Stimulated activated CD8-positive, alpha-beta memory T cell treated with anti-CD3 and anti-CD28 coated beads, Interleukin-4, amount 100 ng/mL, for 48 hours (primary cell): ENCODE measurements at places on chromosomes 7 and 10.
A peak's percentile ranks its signal among the peaks of the same experiment; 100 is the strongest.

DNA sequence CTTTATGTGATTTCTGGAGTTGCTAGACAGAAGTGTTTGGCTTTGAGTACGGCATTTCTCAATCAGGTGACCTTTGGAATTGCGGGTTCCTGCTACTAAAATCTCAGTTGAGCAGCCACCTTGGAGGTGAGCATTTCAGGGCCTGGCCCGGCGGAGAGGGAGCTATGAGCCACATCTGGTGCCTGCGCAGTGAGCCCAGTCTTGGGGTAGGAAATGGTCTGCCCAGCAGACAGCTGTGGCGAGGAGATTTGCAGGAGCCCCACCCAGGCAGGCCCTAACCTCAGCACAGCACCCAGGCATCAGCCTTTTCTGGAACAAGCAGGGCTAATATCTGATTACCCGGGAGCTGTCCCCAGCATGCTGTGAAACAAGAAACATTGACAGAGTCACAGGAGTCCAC, 547.9 kb upstream of the FOXK1 start:
- no peak for DNase-seq

DNA sequence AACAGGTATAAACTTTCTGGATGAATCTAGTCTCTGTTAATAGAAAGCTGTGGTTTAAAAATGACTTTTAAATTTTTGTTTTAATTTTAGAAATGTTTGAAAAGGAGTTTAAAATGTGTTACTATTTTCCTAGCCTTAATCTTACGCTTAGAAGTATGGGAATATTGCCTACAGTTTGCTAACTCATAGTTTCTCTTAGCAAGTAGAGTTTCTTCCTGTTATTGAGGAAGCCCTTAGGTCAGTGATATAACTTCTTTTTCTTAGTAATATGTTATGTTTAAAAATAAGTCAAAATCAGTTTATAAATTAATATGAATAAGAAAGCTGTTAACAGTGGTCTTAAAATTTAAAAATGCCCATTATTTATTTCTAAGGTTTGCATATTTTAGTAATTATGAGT, 3.1 kb downstream of the STARD3NL start:
- DNase-seq, result no peak

DNA sequence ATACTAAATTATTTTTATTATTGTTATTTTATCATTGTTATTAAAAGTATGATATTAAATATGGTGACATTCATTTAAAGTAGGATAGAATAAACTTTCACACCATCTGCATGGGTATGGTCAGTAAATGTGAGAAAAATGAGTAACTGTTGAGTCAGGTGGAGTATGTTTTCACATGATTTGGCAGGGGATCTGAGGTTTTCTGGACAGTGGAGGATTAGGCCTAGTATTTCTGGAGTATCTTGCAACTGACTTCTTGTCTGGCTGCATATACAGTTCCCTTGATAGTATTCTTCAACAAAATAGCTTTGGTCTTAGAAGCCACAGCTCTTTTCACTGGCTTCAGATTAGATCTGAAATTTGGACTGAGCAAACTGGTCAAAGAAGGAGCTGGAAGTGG, 54.5 kb downstream of the GBF1 start:
- no peak for DNase-seq

GRCh38 chr10:128776673-128777252, 650.5 kb upstream of the MKI67 start:
- no peak for DNase-seq

- peak; percentile 5 for DNase-seq
Measured at GRCh38 chr7:2965301-2965700, 78.4 kb downstream of the CARD11 start.

- DNase-seq, result no peak
Measured at GRCh38 chr7:31079126-31079823, 27.2 kb downstream of the ADCYAP1R1 start.

DNA sequence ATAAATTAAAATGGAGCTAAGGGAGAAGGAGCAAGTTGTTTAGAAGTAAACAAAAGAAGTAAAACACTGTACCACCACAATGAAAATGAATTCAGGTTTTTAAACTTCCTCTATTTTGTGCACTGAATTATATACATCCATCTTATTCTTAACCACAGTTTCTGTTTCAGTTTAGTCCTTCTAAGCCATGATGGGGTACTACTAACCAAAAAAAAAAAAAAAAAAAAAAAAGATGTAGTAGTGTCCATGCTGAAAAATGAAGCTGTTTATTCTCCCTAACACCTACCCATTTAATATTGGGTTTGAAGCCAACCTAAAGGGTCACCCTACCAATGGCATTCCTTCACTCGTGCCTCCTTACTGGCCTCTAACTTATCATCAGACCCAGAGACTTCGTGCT, 3.4 kb upstream of the BMPR1A start:
- no peak for DNase-seq

DNA sequence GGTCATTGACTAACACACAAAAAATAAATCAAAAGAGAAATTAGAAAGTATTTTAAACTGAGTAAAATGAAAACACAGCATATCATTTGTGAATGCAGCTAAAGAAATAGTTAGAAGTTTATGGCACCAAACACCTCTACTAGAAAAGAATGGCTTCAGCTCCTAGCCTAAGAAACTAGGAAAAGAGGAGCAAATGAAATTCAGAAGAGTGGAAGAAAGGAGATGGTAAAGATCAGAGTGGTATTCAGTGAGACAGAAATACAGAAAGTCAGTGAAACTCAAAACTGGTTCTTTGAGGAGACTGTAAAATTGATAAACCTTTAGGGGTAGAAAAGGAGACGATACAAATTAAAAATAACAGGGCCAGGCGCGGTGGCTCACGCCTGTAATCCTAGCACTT, 2.7 kb downstream of the EXOC6 start:
- DNase-seq, result no peak

DNA sequence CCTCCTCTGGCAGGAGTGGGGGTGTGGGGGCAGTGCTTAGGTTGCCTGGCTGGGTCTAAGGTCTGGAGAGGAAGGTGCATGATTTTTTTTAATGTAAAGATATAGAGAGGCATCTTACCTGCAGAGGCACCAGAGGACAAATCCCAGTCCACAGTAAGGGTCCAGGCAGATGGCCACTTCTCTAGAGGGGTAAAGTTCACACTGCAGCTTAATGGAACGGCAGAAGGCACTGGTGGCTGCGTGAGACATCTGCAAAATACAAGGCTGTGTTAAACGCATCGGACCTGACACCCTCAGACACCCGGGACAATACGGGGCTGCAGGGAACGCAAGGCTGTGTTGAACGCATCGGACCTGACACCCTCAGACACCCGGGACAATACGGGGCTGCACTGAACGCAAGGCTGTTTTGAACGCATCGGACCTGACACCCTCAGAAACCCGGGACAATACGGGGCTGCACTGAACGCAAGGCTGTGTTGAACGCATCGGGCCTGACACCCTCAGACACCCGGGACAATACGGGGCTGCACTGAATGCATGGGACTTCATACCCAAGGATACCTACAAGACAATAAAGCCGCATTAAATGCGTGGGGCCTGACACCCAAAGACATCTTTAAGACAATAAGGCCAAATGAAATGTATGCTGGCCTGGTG, 206.0 kb downstream of the ZMYND11 start:
- DNase-seq, result no peak

DNA sequence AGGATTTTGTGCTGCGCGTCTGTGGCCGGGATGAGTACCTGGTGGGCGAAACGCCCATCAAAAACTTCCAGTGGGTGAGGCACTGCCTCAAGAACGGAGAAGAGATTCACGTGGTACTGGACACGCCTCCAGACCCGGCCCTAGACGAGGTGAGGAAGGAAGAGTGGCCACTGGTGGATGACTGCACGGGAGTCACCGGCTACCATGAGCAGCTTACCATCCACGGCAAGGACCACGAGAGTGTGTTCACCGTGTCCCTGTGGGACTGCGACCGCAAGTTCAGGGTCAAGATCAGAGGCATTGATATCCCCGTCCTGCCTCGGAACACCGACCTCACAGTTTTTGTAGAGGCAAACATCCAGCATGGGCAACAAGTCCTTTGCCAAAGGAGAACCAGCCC, 3.3 kb downstream of the PIK3CG start:
- no peak for DNase-seq

DNA sequence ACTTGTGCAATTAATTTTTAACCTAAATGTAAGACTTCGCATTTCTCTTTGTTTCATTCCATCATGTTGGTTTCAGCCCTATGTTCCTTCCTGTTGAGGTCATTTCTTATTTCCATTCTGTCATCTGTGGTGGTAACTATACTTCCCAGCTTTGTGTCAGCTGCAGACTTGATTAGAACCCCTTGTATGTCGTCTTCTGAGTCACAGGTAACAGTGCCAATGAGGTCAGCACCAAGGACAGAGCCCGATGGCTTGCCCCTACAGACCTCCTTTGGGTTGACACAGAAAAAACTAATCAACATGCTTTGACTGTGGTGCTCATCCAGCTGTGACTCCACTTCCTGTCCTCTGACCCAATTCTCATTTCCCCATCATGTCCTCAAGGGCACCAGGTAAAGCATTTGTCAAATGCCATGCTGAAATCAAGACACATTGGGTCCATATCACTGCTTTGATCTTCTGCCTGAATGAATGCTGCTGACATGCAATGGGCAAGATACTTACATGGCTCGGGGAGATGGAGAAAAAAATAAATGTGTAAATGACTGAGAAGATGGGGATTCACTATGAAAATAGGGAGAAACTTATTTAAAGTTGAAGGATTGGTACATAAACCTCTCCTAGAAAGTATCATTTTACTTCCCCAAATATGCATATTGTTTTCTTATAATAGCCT, 25.6 kb upstream of the CRTAC1 start:
- DNase-seq, result peak; percentile 53

DNA sequence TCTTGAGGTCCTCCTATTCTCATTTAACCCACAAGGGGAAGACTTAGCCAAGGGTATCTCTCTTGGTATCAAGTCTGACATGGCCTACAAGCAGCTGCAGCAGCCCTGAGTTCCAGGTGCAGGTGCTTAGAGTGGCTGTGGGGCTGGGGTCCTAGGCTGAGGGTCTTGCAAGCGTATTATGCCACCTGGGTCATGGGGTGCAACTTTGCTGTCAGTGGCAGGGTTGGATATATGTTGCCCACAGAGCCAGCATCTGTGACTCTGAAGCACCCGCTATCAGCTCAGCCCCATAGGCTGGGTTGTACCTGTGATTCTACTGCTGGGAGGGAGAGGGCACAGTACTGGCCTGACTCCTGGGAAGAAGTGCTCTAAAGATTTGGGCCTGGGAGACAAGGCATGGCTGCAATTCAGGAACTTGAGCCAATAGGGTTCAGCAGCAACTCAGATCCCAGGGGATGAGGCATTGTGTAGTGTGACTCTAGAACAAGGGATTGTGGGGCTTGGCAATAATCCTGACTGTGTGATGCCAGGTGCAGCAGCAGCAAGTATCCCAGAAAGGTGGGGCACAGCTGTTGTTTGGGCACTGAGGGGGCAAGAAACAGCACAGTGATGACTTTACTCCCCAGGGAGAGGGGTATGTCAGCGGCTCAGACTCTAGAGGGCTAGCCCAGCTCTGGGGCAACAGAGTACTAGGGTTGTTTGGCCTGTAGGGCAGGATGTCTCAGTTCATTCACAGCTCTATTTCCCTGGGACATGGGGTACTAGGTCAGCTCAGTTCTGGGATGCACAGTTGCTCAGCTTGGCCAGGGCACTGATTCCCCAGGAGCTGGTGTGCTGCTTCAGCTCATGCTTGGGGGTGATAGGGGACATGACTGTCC, 41.4 kb downstream of the NEURL1 start:
- DNase-seq, result no peak

DNA sequence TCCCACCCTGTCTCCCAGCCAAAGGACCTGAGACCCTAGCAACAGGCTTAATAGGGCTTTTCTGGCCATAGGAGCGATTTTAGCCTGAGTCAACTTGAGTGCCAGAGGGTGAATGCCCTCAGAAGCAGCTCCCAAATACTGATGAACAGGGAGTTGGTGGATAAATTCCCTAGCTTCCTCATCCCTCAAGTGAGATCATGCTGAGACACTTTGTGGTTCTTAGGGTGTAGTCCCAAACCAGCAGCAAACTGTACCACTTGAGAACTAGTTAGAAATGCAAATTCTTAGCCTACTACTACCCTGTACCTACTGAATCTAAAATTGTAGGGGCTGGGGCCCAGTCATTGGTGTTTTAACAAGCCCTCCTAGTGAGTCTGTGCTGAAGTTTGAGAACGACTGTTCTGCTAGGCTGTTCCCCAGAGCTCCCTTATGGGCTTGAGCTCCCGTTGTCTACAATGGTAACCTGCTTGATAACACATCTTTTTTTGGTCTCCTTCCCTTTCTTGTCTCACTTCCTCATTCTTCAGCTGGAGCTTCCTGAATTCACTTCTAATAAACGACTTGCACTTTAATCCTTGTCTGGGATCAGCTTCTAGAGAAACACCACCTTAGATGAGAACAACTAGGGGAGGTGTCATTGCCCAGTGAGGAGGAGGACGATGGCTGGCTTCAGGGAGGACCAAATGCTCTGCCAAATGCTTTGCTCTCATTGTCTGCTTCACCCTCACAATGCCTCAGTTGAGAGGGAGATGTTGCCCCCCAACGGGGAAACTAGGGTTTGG, 18.2 kb upstream of the CDH23 start:
- no peak for DNase-seq

DNA sequence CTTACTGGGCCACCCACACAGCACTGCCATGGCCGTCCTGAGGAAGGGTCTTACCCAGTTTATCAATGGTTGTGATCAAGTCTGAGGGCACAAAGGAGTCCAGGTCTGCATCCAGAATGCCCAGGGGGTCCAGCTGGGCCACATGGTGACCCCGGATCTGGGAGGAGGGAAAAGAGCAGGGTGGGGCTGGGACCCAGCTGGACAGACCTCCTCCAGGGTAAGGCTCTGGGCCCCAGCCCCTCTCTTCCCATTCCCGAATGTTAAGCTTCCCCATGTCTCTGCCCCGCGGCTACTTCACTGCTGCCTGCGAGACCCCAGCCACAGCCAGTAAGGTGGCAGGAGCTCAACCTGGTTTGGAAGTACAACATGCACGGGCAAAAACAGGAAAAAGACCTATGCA, 9.5 kb downstream of the OGDHL start:
- no peak for DNase-seq

DNA sequence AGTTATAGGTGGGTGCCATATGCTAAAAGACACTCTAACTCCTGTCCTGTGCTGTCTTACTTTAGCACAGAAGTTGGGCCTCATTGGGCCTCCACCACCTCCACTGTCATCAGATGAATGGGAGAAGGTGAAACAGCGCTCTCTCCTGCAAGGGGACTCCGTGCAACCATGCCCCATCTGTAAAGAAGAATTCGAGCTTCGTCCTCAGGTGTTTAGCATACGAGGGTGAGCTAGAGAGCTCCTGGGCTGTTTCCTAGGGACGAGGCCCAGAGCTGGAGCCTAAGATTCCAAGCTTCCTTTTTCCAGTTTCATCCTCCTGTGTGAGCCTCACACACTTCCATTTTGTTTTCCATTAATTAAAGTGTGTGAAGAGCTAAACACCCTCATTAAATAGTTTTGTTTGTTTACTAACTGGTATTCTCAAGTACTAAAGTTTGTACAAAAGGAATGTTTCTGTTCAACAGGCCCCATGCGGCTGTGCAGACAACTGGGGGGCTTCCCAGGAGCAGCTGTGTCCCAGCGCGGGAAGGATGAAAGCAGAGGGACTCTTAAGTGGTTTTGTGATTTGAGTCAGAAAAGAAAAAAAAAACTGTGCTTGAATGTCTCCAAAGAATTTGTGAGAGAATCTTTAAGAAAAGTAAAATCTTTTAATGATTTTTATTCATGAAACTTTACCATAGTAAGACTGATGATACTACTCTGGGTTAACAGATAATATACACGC, 14.1 kb downstream of the RNF32 start:
- DNase-seq, result no peak

- DNase-seq, result no peak
Measured at GRCh38 chr10:91215384-91215783, 5.1 kb upstream of the PCGF5 start.
